Stimulated activated CD4-positive, alpha-beta T cell treated with anti-CD3 and anti-CD28 coated beads, Interleukin-4, amount 100 ng/mL, for 48 hours (primary cell): ENCODE measurements at places on chromosomes 11 and 22.

- DNase-seq: no peak
Measured at GRCh38 chr22:46863794-46864193, 101.3 kb downstream of the TBC1D22A start.

- DNase-seq: no peak
Measured at GRCh38 chr11:131248588-131248987, 121.8 kb upstream of the NTM start.

DNA sequence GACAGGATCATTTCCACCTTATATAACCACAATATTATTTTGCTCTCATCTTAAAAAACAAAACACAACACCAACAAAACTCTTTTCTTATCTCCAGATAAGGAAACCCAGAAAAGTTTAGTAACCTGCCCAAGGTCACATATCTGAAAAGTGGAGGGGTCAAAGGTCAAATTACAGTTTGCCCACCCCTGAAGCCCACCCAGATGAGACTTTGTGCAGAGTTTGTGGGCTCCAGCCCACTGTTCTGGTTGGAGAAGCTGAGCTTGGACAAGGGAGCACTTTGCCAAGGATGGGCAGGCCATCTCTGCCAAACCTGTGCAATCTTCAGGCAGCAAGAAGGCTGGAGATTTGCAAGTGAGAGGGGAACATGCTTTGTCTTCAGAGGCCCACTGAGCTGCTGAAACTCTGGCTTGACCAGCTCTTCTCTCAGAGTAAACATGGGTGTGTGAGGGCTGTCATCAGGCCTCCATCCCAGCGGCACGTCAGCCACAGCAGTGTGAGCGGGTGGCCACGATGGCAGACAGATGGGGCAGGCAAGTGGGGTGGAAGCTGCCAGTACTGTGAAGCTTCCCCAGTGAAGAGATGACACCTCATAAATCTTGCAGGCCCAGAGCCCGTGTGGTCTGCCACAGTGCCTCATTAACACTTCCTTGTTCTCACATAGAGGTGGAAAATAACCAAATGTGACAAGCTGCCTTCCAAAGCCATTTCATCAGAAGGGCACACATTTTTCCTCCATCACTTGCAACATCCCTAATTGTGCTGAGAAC is 111.8 kb downstream of the CCDC81 start:
- no peak for DNase-seq

DNA sequence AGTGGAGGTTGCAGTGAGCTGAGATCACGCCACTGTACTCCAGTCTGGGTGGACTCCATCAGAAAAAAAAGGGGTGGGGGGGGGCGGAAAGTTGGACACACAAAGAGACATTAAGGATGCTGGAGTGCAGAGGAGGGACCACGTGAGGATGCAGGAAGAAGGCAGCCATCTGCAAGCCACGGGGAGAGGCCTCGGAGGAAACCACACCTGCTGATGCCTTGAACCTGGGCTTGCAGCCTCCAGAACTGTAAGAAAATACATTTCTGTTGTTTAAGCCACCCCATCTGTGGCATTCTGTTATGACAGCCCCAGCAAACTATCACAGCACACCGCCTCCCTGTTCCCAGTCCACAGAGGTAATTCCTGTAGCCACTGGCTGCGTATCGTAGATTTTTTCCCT is 9.2 kb upstream of the STIP1 start:
- no peak for DNase-seq

DNA sequence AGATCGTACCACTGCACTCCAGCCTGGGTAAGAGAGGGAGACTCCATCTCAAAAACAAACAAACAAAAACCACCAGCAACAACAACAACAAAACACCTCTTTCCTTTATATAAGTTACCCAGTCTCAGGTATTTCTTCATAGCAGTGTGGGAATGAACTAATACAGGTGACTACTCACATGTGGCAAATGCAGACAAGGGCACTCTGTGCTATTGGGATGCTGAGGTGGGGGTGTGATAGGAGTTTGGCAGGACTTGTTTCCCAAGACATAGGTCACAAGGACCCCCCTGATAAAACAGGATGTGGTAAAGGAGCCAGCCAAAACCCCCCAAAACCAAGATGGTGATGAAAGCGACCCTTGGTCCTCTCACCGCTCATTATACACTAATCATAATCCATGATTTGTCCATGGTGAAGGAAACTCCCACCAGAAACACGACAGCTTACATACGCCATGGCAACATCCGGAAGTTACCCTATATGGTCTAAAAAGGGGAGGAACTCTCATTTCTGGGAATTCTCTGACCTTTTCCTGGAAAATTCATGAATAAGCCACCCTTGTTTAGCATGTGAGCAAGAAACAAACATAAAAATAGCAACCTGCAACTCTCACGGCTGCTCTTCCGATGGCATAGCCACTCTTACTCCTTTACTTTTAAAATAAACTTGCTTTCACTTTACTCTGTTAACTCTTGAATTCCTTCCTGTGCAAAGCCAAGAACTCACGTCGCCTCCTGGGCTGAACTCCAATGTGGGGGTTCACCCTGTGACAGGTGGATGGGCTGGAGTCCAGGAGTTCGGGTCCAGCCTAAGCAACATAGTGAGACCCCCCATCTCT is 18.8 kb upstream of the INCENP start:
- DNase-seq: no peak

DNA sequence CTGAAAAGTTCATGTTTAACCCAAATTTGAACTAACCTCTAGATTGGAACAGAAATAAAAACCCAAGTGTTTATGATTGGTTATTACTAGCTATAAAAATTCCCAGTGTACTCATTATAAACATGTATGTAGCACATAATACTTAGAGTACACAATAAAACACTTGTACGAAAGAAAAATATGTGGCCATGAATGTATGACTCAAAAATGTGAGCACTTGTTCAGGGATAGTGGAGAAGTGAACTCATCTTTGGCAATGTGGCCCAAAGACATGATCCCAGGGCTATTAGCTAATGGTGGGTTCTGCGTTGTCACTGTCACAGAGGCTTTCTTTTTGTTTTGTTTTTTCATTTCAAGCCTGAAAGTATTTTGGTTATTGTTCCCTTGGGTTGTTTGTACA is 72.0 kb downstream of the PPFIBP2 start:
- no peak for DNase-seq

GRCh38 chr11:46107408-46107718 is 13.9 kb downstream of the PHF21A start:
- DNase-seq: no peak

DNA sequence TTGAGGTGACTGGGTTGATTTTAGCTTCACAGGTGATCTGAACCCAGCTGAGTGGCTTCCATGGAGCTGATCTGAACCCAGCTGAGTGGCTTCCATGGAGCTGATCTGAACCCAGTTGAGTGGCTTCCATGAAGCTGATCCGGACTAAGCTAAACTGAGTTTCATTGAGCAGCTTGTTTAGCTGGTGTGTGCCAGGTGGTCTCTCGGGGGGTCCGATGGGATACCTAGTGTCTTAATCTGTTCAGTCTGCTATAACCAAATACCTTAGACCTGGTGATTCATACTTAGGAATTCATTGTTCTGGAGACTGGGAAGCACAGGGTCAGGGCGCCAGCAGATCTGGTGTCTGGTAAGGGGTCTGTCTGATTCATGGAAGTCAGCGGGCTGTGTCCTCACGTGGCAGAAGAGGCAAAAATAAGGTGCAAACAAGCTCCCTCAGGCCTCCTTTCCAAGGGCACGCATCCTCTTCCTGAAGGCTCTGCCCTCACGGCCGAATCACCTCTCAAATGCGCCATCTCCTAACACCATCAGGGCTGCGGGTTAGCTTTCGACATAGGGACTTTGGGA is 52.5 kb upstream of the KCNQ1OT1 start:
- DNase-seq: no peak

GRCh38 chr11:93840180-93840579 is 10.2 kb downstream of the VSTM5 start:
- no peak for DNase-seq

DNA sequence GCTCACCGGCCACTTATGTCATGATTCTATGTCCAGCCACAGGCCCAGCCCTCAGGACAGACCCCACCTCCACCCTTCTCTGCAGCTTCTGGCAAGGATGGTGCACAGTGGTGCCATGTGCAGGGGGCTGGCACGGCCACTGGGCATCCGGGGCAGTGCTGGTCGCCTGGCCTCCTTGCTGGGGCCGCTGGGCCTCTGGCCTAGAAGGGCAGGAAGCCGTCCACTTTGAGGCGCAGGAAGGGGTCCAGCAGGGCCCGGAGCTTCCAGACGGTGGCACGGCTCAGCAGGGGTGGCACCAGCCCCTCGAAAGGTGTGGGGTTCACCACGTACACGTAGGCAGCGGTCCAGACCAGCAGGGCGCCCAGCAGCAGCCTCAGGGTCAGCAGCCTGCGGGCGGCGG is 2.4 kb downstream of the CCDC188 start:
- DNase-seq: no peak

DNA sequence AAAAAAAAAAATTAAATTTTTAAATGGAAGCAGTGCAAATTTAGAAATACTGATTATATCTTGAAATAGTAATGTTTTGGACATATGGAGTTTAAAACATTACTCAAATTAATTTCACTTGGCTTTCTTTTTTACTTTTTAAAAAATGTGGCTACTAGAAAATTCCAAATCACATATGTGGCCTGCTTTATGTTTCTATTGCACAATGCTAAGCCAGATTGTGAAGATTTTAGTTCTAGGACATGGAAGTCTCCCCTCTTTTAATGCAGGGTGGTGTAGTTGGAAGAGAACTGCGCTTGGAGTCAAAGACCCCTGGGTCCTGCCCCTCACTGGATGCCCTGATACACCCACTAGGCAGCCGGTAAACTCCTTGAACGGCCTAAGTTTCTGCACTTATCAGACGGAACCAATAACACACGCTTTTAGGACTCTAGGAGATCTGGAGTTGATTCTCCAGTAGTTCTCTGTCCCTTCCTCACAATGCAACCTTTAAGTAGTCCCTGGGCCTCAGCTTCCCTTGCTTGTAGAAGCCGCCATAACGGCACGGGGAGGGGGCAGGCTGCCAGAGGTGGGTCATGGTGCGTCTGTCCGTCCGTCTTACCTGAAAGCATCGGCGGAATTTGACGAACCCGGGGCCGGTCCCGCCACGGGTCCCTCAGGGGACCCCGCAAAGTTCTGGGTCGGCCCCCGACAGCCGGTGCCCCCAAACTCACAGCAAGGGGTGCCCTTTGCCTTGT is 505 bp downstream of the FAM227A start:
- DNase-seq: no peak

- no peak for DNase-seq
Measured at GRCh38 chr22:27504360-27505253, 296.9 kb downstream of the MN1 start.

DNA sequence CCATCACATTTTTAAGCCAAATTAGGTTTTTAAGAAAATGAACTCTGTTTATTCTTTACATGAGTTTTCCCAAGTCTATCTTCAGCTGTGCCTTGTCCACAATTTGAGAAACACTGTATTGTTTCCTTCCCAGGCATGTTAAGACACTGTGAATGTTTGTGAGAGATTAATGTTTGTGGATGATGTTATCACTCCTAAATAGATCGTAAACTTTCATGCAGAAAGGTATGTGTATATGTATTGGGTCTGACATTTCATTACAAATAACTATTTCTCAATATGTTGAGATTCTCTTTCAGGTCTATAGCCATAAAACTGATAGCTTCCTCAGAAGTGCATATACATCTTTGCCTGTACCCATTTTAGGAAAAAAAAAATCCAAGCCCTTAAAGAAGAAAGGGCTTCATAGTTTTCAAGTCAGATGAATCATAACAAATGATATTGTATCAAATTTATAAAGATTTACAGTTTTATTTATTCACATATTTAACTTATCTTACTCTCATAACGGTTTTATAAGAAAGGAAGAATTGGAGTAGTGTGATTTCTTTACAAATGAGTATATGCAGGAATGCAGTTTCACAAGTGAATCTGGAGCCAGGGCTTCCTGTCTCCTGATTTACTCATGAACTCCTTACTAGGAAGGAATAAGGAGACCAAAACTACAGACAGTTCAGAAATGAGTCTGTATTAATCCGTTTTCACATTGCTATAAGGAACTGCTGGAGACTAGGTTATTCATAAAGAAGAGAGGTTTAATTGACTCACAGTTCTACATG is 11.2 kb downstream of the OR8D1 start:
- DNase-seq: no peak

- DNase-seq: no peak
Measured at GRCh38 chr11:63775191-63775590, 6.6 kb upstream of the ZFTA start.

DNA sequence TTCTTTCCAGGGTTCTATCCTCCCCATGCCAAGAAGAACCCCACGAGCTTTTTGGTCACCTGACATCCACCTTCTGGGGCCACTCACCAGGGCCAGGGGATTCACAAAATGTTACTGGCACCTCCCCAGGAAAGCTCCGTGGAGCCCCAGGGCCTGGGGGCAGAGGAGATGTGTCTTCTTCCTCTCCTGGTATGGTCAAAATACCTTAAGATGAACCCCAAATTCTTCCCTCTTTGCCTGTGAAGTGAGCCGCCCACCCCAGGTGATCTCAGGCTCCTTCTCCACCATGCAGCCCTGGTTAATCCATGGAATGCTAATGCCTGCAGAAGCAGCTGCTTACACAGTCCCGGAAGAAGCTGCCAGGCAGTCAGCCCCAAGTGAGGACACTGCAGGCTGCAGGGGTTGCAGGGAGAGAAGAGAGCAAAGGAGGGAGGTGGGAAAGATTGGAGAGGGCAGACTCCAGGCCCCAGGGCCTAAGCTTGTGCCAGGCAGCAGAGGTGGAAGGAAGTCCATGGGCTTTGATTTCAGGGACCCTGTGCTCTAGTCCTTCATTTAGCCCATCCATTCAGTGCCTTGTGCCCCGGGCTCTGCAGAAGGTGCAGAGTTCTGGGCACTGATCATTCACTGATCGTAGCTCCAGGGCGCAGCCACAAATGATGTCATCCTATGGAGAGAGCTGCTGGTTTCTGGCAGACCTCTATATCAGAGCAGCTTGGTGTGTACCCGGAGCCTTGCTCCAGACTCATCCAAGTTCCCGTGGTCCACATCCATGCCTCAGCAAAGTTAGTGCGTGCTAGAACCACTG is 127.9 kb upstream of the NECTIN1 start:
- DNase-seq: no peak

- DNase-seq: no peak
Measured at GRCh38 chr22:30309951-30310741, 16.6 kb downstream of the TBC1D10A start.

DNA sequence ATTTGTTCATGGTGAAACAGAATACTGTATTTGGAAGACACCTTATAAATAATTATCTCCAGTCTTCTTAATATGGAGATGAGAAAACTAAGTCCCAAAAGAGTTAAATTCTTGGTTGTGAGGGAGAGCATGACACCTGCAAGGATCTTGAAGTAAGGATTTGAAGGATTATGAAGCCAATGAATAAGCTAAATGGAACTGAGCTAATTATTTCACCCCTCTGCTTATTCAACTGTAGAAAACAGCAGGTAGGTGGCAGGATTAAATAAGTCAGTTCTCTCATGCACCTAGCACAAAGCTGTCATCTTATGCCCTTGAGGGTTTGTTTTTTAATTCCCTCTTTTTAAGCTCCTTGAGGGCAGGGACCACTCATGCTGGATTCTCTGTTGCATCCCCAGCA is 457.3 kb downstream of the ETS1 start:
- no peak for DNase-seq
